ENCODE measurements at places on chromosomes 3 and 15. TPM values are rescaled to one million over a fixed set of nuclear protein-coding genes. Genes with fewer than 3 reads are reported as not detected.

Gene FAM162A
- 14.3 TPM for total RNA-seq

- DNase-seq, result no peak
Measured at GRCh38 chr3:60228823-60229222, 1022.4 kb downstream of the FHIT start.

- DNase-seq, result peak; percentile 5
Measured at GRCh38 chr3:197226179-197226578, 72.2 kb downstream of the DLG1 start.

DNA sequence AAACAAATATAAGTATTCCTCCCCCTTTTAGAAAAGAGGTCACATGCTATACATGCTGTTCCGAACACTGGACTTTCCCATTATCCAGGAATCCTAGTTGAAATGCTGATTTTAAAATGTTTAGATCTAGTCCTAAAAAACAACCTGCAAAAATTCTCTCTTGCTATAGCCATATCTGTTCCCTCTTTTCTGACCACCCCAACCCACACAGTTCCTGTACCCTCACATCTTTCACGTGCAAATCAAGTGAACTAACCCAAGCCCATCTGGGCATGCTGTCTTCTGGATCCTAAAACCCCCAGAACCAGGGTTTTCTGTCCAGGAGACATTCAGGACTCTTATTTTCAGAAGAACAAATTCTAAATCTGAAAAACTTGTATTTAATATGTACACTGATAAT lies 67.4 kb downstream of the RAD18 start:
- DNase-seq, result no peak

All from kidney epithelial cell (primary cell).